ENCODE measurements at places on chromosomes 3 and 15. TPM values are rescaled to one million over a fixed set of nuclear protein-coding genes. Genes with fewer than 3 reads are reported as not detected.

Gene NLGN1
- 0.40 TPM for total RNA-seq

Gene TBC1D21
- total RNA-seq: not detected

Gene STRA6
- total RNA-seq: not detected

DNA sequence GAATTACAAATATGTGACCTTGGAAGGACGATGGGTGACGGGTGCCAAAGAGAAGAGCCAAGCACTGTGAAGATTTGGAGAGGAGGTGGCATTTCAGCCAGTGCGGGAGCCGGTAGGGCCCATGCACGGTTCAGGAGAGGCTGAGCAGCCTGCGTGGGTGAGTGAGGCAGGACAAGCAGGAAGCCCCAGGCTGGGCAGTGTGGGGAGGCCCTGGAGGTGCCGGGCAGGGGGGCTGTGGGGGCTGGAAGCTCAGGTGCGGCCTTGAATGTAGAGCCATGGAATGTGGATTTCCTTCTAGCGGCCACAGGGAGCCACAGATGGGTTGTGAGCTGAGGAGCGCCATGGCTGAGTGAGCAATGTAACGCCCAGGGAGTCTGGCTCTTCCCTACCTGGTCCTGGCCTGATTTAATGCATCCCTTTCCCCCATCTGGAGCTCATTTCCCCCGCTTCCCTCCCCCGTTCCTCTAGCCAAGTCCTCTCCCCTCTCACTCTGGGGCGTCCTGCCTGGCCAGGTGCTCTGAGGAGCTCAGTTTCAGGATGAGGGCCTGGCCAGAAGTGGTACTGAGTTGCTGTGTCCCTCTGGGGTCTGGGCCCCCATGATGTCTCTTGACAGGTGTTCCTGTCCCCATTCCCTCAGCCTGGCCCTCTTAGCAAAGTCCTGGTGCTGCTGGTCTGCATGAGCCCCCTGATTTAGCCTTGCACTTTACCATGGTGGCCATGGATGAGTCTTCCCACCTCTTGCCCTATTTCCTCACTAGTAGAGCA is 41.8 kb upstream of the IQSEC1 start:
- DNase-seq: no peak

DNA sequence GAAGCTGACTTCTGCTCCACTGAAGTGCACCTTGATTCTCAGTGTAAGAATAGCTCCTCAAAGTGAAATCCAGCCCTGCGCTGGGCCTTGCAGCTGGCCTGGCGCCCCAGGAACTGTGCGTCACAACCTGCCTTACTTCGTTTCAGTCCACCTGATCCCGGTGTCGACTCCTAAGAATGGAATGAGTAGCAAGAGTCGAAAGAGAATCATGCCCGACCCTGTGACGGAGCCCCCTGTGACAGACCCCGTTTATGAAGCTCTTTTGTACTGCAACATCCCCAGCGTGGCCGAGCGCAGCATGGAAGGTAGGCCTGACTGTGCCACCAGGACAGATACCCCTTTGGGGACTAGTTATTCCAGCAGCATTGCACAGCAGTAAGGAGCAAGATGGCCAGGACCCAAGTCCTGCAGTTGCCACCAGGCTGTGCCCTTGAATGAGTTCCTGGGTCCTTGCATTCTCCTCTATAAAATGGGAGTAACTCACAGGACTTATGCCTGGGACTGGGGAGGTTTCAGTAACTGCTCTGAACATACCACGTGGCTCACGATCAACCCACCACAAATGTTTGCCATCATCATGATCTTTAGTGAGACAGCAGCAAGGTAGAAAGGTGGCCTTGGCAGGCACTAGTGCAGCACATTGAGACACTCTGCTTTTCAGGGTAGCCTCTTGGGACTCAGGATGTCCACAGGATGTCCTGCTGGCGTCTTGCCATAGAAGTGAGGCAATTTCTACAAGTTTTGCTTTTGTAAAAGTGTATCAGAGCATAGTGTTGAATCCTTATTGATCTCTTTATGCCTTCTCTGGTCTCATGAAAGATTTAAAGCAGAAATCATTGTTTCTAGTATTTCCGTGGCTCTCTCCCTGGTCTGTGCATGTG is 46.8 kb downstream of the PXYLP1 start:
- DNase-seq: no peak

DNA sequence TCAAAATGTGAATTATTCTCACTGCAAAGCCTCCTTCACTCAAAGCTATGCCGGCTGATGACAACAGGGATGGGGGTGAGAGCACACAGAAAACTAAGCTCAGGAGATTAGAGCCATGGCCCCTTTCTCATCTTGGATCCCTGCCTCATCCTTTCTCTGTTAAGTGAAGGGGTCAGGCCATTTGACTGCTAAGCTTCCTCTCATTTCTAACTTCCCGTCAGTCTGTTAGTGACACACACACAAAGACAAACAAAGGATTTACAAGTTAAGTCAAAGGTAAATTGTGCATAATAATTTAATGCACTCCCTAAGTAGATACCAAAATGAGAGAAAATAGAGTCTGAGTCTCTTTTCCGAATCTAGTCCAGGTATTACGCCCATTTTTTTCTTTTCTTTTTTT is 1.2 kb downstream of the SS18L2 start:
- DNase-seq: no peak

DNA sequence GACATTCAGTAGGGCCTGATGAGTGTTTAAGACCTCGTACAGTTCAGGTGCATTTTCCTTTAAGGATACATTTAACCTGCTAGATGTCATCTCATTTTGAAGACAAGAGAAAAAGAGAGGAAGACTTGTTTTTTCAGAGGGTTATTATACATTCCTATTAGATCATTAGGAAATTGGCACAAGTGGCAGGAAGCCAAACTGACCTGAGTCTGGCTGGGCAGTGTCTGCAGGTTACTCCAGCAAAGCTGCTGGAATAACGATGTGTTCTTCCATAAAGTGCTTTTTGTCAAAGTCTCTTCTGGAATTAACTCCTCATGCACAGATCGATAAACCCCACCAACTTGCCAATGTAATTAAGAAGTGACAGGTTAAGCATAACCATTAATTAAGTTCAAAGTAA is 396.4 kb upstream of the TPRG1 start:
- DNase-seq: no peak

DNA sequence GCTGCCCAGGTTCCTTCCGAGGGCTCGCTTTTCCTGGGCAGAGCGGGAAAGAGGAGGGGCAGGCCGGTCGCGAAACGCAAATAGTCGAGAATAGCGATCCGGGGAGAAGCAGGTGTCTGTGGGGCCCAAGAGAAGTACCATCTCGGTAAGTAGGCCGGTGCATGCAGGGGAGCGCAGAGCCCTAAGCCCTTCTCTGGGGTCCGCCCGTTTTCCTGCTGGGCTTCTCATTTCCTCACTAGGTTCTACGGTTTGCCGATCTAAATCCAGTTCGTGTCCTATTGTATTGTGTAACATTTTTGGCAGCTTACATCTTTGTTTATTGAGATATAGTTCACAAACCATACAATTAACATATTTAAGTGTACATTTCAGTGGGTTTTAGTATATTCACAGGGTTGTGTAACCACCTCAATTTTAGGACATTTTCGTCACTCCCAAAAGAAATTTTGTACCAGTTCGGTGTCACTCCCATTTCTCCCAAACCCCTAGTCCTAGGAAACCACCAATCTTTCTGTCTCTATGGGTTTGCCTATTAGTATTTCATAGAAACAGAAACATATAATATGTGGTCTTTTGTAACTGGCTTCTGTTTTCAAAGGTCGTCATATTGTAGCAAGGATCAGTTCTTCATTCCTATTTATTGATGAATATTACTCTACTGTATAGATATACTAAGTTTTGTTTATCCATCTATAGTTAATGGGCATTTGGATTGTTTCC is 6.8 kb upstream of the TRIM69 start:
- DNase-seq: peak; percentile 63

DNA sequence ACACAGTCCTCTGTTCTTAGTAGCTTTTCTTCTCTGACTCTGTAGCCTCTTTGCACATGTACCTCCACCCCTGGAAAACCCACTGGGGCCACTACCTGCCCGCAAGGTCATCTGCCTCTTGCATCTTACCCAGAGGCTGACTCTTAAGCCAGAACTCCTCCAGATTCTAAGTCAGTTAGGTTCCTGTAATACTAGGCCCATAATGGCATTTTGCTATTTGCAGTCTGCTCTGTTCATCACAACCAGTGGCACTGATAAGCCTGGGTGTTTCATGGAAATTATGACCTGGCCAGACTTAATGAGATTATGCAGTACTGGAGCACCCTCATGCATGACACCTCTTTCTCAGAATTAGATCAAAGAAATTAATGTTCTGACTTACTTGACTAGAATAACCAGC is 31.7 kb upstream of the ATG7 start:
- DNase-seq: no peak

DNA sequence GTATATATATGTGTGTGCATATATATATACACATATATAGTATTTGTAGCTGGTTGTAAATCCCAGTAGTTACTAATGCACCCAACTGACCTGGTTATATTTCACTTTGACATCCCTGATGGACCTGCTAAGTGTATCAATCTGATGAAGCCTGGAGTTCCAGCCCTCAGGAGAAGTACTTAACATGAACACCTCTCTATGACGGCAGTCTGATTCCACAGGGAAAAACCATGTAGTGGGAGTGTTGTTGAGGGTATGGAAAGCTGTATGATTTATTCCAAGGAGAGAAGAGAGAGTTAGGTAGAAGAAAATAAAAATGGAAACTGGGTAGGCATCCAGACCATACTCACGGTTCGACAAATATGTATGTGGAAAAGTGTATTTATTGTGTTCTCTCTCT is 531.2 kb upstream of the SEMA6D start:
- DNase-seq: no peak

DNA sequence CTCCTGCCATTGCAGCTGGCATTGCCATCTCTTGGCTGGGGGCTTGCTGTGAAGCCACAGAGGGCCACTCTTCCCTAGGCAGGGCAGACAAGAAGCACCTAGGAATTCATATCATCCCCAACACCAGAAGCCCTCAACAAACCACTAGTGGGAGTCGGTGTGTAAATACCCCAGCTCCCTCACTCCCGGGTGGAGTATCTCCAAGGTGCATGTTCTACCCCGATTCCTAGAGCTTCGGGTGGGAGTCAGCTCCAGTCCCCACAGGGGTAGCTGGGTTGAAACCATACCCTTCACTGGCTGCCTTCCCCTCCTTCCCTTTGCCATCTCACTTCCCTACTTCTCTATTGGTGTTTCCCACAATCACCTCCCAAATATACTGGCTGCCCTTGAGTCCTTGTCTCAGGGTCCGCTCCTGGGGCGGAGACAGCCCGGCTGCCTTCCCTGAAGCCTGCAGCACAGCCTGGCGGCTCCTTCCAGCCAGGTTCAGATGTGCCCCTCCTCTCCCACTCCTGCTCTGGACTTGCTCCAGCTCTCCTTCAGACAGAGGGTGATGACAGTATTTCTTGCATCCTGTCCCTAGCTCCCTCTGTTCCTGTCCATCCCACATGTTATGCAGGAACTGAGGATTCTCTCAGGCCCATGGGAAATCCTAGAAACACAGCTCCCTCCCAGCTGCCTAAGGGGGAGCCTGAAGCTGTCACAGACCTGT is 33.3 kb downstream of the FAM3D start:
- DNase-seq: no peak

All from transverse colon (tissue), 4 donors.